ENCODE measurements at places on chromosomes 7 and 10.
A peak's percentile ranks its signal among the peaks of the same experiment; 100 is the strongest.

DNA sequence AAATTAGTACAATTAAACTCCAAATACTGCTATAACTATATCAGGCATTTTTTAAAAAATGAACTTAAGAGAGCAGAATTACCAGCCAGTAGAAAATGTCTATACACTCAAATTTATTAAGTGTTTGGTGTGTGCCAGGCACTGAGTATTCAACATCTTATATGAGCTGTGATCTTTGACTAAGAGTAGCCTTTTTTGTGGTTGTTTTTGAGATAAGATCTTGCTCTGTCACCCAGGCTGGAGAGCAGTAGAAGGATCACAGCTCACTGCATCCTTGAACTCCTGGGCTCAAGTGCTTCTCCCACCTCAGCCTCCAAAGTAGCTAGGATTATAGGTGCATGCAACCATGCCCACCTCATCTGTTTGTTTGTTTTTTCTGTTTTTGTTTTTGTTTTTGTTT, 102.5 kb upstream of the CELF2 start:
- DNase-seq, result no peak

DNA sequence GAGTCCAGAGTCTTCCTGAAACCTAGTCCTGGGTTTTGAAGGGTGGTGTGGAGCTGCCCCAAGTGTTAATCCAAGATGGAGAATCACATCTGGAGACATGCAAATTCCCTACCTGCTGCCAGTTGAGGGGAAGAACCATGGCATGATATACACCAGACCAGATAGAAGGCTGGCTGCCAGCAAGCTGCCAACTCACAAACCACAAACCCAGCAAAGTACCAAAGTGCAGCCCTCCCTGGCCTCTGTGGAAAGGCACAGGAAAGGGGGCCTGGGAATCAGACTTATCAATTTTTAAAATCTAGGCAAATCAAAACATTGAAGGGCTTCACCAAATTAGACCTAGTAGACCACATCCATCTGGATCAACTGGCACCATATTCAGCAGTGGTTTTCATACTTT, 157.0 kb downstream of the TMEM26 start:
- no peak for DNase-seq

DNA sequence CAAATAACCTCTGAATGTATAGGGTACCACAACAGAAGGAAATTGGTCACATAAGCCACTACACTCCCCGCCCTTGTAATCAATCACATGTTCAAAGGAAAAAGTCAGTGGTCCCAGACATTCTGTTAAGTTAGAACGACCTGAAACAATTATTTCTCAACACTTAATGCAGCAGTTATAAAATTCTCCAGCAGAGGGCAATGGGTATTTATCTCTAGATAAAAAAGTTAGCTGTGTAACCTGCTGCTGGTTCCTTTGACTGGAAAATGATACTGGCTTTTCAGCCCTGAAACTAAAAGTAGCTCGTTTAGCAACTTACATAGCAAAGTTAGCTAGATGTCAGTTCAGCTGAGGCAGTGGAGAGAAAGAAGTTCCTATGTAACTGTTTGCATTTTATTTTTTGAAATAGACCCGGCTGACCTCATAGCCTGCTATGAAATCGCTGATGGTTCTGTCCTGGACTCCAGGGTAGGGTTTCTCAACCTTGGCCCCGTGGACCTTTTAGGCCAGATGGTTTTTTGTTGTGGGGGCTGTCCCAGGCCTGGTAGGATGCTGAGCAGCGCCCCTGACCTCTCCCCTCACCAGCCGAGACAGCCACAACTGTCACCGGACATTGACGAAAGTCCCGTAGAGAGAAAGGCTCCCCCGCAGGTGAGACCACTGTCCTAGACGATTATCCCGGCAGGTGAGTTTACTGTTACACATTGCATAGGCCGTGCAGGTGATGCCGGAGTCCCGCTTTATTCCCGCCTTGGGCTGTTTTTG, 40.2 kb upstream of the PROSER2 start:
- DNase-seq, result no peak

DNA sequence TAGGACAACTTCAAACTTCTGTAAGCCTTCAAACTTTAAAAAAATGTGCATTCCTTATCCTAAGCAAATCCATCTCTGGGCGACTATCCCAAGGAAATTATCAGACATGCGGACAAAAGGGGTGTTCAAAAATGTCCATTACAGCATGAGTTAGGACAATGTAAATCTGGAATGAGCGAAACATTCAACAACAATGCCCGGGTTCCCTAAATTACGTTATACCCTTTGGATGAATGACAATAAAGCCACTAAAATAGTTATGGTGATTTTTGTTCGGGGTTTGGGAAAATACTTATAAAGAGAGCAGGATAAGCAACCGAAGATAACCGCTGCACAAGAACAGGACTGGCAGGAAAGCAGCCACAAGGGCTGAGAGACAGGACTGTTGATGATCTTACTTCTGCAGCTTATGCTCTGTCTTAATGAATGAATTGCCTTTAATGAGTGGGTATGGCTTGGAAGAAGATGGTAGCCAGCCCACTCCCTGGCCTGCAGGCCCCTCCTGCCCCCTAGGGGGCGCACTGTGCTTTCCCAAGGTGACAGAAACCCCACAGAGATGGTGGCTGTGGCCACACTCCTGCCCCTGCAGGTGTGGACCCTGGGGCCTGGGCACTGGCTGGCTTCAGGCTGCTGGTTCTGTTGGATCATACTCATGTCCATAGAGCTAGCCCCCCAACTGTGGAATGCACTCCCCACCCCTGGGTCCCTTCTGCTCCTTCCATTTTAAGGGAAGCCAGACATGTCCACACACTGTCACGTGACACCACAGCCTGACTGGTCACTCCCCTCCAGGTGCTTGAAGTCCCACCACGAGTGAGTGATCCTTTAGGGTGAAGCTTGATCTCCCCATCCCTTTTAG, 45.0 kb downstream of the ZCCHC24 start:
- DNase-seq, result peak; percentile 51

All from CD4-positive, alpha-beta T cell treated with Interferon alpha-2 for 1 hour (primary cell).